ENCODE measurements at places on chromosomes 5 and 9.

DNA sequence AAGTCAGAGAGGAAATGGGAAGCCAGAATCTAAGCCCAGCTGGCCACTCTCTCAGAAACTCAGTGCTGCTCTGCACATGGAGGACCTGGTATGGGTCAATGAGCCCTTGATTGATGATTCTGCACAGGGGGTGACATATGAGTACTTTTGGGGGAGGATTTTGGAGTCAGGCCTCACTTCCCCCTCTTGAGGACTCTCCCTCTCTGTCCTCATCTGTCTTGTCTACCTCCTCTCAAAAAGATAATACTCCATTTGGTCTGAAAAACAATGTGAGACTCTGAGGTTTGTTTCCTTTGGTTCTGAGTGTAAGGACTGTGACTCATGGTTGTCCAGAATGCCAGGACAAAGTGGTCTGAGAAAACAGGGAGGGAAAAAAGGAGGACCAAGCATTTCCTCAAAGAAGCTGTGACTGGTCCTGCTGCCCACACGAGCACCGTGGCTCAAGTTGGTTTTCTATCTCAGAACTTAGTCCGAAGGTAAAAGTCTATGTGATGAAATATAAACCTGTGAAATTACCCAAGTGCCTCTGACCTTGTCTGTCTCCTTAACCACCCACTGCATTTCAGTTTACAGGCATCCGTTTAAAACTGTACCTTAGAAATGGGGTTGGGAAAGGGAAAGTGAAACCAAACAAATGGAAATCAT lies 11.1 kb downstream of the TTC39B start:
- DNase-seq: no peak

DNA sequence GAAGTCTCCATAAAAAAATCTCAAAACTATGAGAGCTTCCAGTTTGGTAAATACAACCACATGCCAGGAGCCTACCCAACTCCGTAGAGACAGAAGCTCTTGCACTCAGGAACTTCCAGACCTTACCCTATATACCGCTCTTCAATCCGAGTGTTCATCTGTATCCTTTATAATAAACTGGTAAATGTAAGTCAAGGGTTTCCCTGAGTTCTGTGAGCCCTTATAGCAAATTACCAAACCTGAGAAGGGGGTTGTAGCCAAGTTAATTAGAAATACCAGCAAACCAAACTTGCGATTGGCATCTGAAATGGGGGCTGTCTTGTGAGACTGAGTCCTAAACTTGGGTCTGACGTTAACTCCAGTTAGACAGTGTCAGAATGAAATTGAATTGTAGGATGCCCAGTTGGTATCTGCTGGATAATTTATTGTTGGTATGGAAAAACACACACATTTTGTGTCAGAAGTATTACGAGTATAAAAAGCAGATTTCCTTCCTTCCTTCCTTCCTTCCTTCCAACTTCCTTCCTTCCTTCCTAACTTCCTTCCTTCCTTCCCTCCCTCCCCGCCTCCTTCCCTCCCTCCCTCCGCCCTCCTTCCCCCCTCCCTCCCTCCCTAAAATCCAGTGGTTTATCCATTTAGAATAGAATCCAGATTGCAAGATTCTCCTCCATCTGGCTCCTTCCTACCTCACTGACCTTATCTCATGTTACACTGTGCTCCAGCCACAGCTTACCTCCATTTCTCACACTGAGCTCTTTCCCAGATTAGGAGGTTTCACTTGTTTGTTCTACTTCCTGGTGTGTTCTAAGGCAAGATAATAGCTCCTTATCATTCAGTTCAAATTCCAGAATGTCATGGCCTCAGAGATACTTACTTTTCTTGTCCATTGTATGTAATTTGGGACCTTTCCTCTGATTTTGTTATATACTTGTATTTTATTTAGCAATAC lies 196.7 kb downstream of the WDR70 start:
- no peak for DNase-seq

GRCh38 chr9:115992834-115993233 lies 160.8 kb upstream of the PAPPA start:
- no peak for DNase-seq

GRCh38 chr9:90180381-90180780 lies 462.2 kb downstream of the DIRAS2 start:
- no peak for DNase-seq

- no peak for DNase-seq
These were observed 4.2 kb downstream of the ARID3C start for GRCh38 chr9:34624475-34625185.
